ENCODE measurements at places on chromosomes 2 and 18. TPM values are rescaled to one million over a fixed set of nuclear protein-coding genes. Genes with fewer than 3 reads are reported as not detected.

Gene PRPF40A
- total RNA-seq, result 187 TPM

Gene HOXD10
- 2.3 TPM for total RNA-seq

Gene GKN2
- not detected for total RNA-seq

Gene FZD7
- total RNA-seq, result 33.4 TPM

Gene SLC14A1
- total RNA-seq, result 13.3 TPM

Gene ANKRD36B
- 32.5 TPM for total RNA-seq

Gene SCYGR4
- total RNA-seq, result not detected

Gene UGT1A4
- total RNA-seq, result not detected

Gene PIGN
- total RNA-seq, result 62.9 TPM

Gene ABCG8
- not detected for total RNA-seq

Gene LBX2
- 2.0 TPM for total RNA-seq

Gene CRYGD
- total RNA-seq, result not detected

Gene TMEM247
- total RNA-seq, result not detected

All from uterine smooth muscle cell (primary cell).